ENCODE measurements at places on chromosomes 6 and 20. TPM values are rescaled to one million over a fixed set of nuclear protein-coding genes. Genes with fewer than 3 reads are reported as not detected.

PSMB8 gene
- 77.6 TPM for total RNA-seq

EYA2 gene
- total RNA-seq, result 1.4 TPM

PRKN gene
- total RNA-seq, result 0.18 TPM

ANKEF1 gene
- 0.53 TPM for total RNA-seq

SMIM28 gene
- not detected for total RNA-seq

TEAD3 gene
- 23.6 TPM for total RNA-seq

LPIN3 gene
- total RNA-seq, result 18.1 TPM

BACH2 gene
- not detected for total RNA-seq

SPACA1 gene
- total RNA-seq, result not detected

CST5 gene
- not detected for total RNA-seq

IP6K3 gene
- 2.7 TPM for total RNA-seq

ECT2L gene
- not detected for total RNA-seq

ARMH2 gene
- not detected for total RNA-seq

CLVS2 gene
- not detected for total RNA-seq

ADGRF4 gene
- total RNA-seq, result under 0.01 TPM

RAD21L1 gene
- total RNA-seq, result 0.29 TPM

OSBPL2 gene
- total RNA-seq, result 24.5 TPM

FLOT1 gene
- 234 TPM for total RNA-seq

HTR1E gene
- total RNA-seq, result not detected

CGA gene
- 4.6 TPM for total RNA-seq

CHRNA4 gene
- total RNA-seq, result not detected

AVP gene
- total RNA-seq, result not detected

RIPPLY2 gene
- not detected for total RNA-seq

BHLHE23 gene
- total RNA-seq, result not detected

RBBP8NL gene
- not detected for total RNA-seq

SMIM29 gene
- 58.5 TPM for total RNA-seq

RAB32 gene
- total RNA-seq, result 161 TPM

PFDN6 gene
- 93.4 TPM for total RNA-seq

SLC17A2 gene
- not detected for total RNA-seq

TMC2 gene
- not detected for total RNA-seq

FAM83B gene
- not detected for total RNA-seq
